CD4-positive, CD25-positive, alpha-beta regulatory T cell (primary cell): ENCODE measurements at places on chromosomes 16 and 17.
A peak's percentile ranks its signal among the peaks of the same experiment; 100 is the strongest.

DNA sequence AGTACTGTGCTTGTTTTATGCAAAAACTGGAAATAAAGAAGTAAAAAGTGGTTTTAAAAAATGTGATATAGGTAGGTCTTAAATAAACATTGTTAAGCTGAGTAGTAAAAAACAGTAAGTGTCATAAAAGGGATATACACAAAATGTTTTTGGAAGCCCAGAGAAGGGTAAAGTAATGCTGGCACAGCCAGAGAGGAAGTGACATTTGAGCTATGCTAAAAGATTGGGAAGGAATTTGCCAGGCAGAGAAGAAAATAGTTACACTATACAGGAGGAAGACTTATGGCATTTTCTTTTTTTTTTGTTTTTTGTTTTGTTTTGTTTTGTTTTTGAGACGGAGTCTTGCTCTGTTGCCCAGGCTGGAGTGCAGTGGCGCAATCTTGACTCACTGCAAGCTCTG is 40.8 kb upstream of the TAOK1 start:
- no peak for DNase-seq

DNA sequence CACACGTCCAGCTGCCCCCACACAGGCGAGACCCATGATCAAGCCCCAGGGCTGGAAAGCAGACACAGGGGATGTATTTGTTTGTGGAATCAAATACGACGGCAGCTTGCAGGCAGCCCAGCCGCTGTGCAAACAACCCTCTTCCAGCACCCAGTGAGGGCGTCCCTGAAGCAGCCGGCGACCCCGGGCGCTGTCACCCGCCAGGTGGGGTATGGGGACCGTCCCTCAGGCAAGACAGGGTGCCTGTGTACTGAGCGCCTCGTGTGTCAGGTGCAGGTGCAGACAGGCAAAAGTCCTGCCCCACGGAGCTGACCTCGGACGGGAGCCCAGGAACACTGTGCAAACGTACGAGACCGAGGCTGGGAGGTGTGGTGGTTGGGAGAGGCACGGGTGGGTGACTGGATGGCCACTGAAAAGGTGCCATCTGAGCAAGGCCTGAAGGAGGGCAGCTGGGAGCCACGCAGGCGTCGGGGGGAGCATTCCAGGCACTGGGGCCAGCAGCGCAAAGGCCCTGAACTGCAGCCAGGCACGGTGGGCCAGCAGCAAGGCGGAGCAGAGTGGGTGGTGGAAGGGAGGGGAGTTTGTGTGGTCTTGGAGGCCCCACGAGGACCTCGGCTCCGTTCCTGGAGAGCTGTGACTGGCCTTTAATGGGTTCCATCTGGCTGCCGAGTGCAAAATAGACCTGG is 48.5 kb downstream of the CBFA2T3 start:
- no peak for DNase-seq

- no peak for DNase-seq
Observed at GRCh38 chr16:79542237-79542774, 58.2 kb downstream of the MAF start.

- DNase-seq, result peak; percentile 28
Observed at GRCh38 chr17:7523033-7523432, 25.8 kb upstream of the TNFSF12 start.

- DNase-seq, result no peak
Observed at GRCh38 chr17:49480836-49481615, 14.1 kb upstream of the NGFR start.

DNA sequence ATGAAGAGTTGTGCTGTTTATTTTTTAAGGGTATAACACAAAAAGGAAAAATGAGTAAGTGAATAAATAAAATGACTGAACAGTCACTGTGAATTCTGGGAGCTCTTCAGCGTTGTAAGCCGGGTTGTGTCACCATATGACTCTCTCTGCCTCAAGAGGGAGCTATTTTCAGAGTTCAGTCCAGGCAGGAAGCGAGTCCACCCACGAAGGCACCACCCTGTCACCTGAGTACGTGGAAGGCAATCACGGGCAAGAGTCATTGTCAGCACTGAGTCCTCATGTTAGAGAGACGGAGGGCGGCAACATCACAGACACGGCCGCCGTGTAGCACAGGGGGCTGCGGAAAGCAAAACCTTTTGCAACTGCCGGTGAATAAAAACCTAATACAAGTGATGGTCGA is 227.6 kb downstream of the UTP18 start:
- peak; percentile 5 for DNase-seq

DNA sequence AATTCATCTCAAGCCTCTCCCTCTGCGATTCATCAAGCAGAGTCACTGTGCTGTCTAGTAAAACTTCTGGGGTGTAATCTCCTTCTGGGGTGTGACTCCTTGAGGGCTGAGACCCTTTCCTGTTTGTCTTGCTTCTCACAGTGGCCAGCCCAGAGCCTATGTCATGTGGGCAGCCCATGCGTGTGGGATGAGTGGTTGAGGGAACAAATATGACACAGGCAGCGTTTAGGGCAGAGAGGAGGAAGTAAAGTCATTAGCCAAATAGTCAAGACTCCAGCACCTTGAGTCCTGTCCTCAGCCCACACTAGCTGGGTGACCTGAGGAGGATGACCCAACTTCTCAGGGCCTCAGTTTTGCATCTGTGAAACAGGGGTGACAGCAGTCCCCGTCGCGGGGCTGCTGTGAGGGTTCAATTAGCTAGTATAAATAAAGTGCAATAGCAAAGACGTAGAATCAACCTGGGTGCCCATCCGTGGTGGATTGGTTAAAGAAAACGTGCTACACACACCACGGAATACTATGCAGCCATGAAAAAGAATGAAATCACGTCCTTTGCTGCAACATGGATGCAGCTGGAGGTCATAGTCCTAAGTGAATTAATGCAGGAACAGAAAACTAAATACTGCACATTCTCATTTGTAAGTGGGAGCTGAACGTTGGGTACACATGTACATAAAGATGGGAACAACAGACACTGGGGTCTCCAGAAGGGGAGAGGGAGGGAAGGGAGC is 4.5 kb upstream of the ITGAX start:
- no peak for DNase-seq

DNA sequence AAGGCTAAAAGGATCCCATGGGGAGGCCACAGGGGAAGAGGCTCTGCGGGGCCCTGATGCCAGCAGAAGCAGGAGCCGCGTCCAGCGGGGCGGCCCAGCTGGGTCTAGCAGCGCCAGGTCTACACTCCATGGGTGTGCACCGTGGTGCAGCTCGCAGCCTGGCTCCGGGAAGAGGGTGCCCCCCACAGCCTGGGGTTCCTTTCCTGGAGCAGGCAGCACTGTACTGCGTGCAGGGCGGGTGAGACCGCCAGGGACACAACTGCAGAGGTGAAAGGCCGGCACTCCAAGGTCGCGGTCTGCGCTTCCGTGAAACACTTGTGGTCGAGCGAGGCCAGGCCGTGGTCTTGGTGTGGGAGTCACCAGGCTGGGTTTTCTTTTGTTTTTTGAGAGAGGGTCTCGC is 6.5 kb upstream of the CCDC154 start:
- DNase-seq, result no peak

DNA sequence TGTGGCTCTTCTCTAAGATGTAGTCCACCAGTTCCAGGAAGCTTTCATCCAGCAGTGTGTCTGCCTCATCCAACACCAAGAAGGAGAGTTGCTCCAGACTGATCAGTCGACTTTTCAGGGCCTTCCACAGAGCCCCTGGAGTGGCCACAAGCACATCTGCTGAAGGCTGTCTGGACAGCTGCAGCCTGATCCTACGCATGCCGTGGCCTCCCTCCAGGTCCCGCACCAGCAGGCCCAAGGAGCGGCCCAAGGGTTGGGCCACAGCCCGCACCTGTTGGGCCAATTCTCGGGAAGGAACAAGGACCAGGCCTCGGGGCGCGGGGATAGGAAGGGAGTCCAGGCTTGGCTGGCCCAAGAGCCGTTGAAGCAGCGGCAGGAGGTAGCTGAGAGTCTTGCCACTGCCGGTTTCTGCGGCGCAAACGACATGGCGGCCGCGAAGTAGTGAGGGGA is 729 bp downstream of the DDX28 start:
- DNase-seq, result no peak

GRCh38 chr17:15468126-15468525 is 705 bp upstream of the CDRT4 start:
- no peak for DNase-seq

DNA sequence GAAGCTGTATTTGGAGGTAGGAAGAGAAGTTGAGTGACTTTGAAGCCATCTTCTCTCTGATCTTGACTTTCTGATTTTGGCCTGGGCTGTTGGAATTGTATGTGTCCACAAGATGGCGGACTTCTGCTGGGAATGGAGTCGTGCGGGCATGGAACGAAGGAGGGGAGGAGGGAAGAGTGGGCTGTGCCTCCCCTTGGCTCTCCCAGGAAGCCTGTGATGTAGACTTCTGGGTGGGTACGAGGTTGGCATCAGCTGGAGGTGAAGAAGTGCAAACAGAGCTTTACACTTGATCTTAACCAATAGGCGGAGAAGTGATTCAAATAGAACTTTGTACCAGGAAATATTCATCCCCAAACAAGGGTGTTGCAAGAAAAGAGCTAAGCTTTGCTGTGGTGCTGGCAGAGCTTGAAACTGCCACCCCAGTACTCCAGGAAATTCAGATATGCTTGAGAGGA is 7.4 kb upstream of the TMEM220 start:
- DNase-seq, result no peak

DNA sequence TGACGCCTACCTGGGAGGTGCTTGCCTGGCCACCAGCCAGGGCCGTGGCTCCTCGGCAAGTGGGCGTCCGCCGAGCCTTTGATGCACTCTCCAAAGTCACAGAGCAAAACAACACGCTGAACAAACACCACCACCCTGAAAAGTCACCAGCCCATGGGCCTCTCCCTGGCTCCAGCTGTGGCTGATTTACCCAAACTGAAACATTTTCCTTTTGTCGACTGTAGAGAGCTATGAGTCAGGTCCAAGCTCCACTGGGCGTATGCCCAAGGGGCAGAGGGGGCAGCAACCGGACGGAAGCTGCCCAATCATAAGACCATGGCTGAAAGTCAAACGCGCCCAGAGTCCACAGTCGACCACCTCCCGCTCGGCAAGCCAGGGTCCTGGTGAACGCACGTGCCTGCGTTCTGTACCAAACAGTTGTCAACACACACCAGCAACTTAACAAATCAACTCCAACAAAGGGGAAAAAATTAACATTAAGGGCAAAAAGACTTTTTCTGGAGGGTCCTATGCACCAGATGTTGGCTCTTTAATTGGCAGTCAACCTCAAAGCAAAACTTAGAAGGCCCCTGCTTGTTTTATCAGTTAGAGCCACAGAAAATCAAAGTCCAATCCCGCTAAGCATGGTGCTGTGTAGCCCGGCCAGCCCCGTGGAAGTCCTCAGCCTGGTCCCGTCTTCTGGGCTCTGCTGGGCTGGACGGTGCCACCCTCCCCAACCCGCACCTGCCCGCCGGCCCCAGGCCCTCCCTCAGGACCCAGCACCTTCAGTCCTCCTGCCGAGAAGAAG is 47.3 kb downstream of the TBC1D16 start:
- DNase-seq, result no peak

- DNase-seq, result no peak
Observed at GRCh38 chr17:9484789-9485188, 90.8 kb downstream of the STX8 start.

GRCh38 chr17:68298601-68299000 is 7.3 kb downstream of the ARSG start:
- DNase-seq, result no peak

DNA sequence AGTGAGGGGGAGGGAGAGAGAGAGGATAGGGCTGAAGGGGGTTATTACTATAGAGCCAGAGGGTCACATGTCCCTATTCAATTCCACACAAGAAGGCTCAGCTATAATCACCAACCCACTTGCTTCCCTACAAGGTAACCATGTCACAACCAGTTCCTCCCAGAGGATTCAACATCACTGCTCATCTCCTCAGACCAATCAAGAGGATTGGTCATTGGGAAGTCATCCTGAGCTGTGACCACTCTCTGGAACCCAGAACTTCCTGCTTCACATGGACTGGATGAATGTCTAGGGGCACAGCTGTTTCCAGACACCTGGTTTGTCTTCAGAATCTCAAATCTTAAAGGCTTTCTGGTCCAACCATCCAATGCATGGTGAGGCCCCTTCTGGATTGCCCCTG is 154.9 kb upstream of the SDK2 start:
- DNase-seq, result no peak

GRCh38 chr16:68062910-68063393 is 22.2 kb upstream of the NFATC3 start:
- no peak for DNase-seq

DNA sequence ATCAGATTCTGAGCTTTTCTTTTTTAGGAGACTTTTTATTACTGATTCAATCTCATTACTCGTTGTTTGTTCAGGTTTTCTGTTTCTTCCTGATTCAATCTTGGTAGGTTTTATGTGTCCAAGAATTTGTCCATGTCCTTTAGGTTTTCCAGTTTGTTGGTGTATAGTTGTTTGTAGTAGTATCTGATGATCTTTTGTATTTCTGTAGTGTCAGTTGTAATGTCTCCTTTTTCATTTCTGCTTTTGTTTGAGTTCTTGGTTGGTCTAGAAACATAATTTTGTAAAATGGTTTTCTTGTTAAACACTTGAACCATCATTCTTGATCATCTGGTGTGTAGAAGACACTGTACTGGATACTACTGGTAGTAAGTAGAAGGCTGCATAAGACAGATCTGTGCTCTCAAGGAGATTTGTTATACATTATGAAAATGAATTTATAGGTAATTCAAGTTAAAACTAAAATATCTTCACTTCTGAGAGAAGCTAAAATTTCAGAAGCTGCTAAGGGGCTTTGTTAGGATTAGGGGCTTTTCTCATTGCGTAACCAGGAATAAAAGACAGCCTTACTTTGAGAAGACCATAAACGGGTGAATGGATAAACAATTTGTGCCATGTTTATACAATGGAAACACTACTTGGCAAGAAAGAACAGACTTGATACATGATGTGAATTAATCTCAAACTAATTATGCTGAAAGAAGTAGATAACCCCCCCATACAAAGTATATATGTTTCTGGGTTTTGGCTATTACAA is 44.0 kb downstream of the NSRP1 start:
- no peak for DNase-seq

- DNase-seq, result no peak
Observed at GRCh38 chr16:87881324-87882200, 12.3 kb upstream of the SLC7A5 start.

DNA sequence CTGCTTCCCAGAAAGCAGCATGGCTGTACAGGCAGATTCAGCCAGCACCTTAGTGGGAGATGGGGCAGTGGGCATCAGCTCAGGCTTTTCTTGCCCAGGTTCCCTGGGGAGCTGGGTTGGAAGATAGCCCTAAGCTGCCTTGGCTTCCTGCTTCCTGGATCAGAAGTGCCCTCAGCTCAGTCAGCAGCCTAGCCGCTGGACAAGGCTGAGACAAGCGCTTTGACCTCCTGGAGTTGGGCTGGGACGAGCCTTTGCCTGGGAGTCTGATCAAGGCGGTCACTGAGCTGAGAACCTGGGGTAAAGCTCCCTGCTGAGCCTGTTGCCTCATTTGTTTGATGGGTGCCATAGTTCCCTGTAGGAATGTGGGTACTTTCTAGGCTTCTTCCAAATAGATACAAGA is 190.0 kb downstream of the RAB11FIP4 start:
- DNase-seq, result no peak

- no peak for DNase-seq
Observed at GRCh38 chr16:125011-125410, 13.5 kb downstream of the NPRL3 start.
